ENCODE measurements at places on chromosomes 6 and 20.

GRCh38 chr6:107811591-107812218 lies 12.4 kb downstream of the SCML4 start:
- no peak for DNase-seq

GRCh38 chr6:156848123-156848522 lies 70.9 kb downstream of the ARID1B start:
- no peak for DNase-seq

- peak; percentile 52 for DNase-seq
Measured at GRCh38 chr6:41073203-41073967, 611 bp downstream of the NFYA start.

- DNase-seq = no peak
Measured at GRCh38 chr20:45097485-45098102, 3.3 kb downstream of the KCNS1 start.
